RPMI7951 (cell line): ENCODE measurements at places on chromosomes 6 and 20. TPM values are rescaled to one million over a fixed set of nuclear protein-coding genes. Genes with fewer than 3 reads are reported as not detected.
A peak's percentile ranks its signal among the peaks of the same experiment; 100 is the strongest.

Gene SYNDIG1
- total RNA-seq: 10.2 and 12.6 TPM in 2 replicates

Gene GABRR1
- total RNA-seq: not detected in 2 replicates

Gene RBCK1
- total RNA-seq: 106 and 141 TPM in 2 replicates

DNA sequence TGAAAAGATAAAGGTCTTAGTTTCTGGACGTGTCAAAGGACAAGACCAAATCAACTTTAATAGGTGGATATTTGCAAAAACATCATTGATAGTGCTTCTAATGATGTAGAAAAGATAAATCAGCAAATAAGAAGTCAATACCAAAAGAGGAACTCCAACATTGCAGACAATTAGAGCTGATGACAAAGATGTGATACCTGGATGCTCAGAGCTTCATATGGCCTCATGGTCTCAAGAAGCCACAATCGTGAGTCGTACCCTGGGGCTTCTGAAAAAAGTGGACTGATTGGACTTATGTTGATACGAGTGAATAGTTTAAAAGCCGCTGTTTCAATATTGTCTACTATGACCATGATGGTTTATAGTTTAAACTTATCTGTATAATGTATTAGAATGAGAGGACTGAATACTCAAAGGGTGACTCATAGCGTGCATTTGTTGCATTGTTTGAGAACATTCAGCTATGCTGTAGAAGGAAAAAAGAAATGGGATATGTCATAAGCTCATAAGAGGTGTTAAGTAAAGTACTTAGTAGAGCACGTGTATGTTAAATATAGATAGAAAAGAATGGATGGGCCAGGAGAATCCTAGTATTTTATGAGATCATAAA lies 54.6 kb upstream of the RIPOR2 start:
- no peak for DNase-seq

- DNase-seq: no peak
These were observed 1.2 kb upstream of the HEBP2 start for GRCh38 chr6:138402838-138403187.

DNA sequence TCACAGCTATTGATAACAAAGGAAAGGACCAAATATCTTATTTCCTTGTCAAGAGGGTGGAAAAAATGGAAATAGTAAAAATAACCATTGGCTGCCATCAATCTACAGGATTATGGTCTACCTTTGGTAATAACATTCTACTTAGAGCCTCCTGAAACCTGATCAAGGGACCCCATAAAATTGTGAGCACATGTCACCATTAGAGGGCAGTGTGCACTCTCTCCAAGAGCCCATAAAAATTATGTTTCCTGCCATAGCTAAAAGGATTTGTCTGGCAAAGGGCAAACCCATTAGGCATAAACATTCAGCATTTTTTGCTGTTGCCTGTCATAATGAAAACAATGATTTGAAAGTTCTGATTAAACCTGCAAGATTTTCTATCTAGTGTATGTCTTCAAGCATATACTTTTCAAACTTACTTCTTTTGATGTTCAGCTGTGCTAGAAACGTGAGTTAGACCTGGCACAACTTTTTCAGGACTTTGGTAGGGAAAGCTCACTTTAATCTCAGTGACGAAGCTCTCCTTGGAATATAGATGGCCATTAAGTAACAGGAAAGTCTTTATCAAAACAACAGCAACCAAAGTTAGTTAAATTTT lies 120.7 kb upstream of the ZFP64 start:
- DNase-seq: peak; percentile 65

- no peak for DNase-seq
These were observed 100.4 kb downstream of the TOX2 start for GRCh38 chr20:44014807-44015732.

DNA sequence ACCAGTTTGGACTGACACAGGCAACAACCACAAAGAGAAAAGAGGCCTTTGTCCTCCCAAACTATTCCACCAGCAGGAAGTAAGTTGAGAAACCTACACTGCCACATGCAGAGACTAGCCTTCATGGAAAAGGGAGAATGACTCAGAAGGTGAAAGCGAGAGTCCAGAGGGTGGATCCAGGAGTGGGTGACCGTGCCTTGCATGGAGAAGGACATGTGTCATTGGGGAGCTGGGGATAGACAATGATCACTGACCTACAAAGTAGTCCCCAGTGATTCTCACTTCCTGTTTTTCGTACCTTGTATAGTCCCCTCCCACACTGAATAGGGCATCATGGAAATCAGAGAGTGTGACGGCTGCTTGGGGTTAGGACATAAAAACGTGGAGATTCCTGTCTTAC lies 91.9 kb downstream of the MYLK4 start:
- DNase-seq: peak; percentile 63

GRCh38 chr6:15143086-15143485 lies 102.8 kb upstream of the JARID2 start:
- DNase-seq: no peak
